Naive thymus-derived CD4-positive, alpha-beta T cell (primary cell): ENCODE measurements at places on chromosomes 4 and X.
A peak's percentile ranks its signal among the peaks of the same experiment; 100 is the strongest.

DNA sequence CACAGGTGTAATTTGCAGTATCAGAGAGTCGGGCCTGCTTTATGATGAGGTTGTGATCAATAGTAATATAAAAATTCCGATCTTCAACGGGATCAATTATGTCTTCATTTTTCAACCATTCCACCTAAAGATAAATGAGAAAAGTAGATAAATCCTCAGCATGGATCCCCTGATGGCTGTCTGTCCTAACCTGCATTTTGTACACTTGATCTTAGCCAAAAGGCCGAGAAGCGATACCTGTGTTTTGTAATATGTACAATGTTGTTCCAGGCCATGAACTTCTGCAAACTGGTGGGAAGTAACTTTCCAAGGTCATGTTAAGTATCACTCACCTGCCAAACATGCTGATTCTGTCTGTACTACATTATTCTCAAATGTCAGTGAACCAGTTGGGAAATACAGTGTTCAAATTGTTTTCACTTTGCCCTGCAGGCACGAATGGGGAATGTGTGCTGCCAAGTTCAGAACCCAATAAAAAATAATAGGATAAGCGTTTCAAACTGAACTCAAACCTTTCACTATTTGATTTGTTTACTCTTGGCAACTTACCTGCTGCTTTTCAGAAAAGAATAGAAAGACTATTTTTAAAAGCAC, 298.1 kb downstream of the UNC5C start:
- DNase-seq, result no peak

DNA sequence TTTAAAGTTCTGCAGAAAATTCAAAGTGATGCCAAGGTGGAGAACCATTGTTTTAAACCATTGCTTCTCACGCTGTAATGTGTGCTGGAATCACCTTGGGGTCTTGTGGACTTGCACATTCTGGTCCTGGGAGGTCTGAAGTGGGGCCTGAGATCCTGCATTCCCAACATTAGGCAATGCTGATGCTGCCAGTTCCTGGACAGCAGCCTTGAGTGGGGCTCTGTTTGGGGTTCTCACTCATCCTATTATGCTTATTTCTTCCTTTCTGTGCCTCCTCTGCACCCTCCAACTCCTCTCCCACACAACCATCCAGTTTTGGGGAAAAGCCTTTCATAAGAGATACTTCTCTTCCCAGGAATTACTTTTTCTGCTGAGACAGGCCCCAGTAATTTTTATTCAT, 44.2 kb upstream of the RASSF6 start:
- DNase-seq, result no peak

DNA sequence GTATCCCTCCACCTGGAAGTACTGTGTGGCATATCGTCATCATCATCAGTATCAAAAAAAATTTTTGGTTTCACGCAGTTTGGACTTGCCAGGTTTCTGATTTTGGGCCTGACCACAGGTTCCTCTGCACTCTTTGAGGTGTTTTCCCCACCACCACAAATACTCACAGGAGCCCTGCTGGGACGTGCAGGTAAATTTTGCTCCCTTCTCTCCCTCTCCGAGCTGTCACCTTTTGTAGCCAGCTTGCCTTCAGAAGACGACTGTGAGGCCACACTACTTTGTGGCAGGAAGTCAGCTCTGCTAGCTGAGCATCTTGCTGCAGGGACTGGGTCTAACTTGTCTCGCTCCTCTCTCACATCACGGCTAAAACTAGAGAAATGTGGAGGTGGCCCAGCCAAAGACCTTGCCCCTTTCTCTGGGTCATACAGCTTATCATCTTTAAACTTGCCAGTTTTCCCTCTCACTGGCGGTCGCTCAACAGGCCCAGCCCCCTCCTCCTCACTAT, 2.8 kb downstream of the PJA1 start:
- DNase-seq, result no peak

DNA sequence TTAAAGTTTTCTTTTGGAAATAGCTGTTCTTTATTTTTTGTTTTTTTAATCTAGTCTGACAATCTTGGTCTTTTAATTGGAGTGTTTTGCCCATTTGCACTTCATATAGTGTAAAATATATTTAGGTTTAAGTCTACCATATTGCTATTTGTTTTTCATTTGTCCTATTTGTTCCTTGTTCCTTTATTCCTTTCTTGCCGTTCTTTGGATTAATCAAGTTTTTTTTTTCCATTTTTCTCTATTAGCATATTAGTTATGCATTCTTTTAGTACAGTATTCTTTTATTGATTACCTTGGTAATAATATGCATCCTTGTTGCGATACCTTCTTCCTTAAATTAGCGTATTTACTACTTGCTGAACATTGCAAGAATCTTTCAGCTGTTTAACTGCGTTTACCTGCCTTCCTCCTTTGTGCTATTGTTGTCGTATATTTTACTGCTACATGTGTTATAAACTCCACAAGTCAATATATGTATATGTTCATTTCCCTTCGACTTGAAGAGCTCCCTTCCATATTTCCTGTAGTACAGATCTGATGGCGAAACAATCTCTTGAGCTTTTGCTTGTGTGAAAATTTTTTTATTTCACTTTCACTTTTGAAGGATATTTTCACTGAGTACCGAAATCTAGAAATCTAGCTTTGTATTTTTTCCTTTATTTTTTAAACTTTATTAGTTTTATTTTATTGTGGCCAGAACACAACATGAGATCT, 23.9 kb upstream of the RNF212 start:
- DNase-seq, result peak; percentile 14

DNA sequence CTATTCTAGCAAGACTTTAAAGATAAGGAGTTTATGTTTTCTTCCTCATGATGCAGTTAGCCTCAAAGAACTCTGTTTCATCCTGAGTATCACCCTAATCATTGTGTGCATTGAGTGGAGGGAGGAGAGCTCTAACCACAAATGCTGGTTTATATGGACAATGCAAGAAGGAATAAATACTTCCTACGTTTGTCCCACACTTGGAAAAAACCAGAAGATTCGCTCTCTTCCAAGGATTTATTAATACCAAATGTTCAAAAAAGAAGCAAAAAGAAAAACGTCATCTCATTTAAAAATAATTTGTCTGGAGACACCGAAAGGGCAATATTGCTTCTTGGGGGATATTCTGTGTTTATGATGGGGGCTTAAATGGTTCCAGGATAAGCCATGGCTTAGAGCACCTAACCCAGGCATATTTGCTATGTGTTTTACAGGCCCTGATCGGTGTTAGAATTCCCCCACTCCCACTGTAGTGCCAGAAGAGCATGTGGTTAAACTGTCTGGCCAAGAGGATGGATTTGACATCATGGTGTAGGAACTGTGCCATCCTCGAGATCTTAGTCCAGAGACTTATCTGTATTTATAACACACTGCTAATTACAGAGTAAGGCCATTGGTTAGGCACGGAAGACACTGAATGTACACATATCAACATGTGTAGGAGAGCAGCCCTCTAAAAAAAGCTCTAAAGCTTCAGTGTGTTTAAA, 227.2 kb downstream of the ANK2 start:
- no peak for DNase-seq

- no peak for DNase-seq
Observed at GRCh38 chr4:146833530-146833929, 112.1 kb downstream of the TTC29 start.

- no peak for DNase-seq
Observed at GRCh38 chr4:175309041-175309440, 390.9 kb downstream of the ADAM29 start.

DNA sequence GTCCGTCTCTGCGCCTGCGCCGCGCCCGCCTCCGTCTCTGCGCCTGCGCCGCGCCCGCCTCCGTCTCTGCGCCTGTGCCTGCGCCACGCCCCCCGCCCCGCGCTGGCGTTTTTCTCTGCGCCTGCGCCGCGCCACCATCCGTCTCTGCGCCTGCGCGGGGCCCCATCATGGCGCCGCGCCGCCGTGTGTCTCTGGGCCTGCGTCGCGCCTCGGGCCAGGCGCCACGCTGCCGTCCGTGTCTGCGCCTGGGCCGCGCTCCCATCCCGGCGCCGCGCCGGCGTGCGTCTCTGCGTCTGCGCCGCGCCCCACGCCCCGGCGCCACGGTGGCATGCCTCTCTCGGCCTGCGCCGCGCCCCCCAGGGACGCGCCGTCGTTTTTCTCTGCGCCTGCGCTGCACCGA, 51.8 kb upstream of the DUX4 start:
- DNase-seq, result no peak
